ENCODE measurements at places on chromosomes 7 and 10. TPM values are rescaled to one million over a fixed set of nuclear protein-coding genes. Genes with fewer than 3 reads are reported as not detected.

GNAT3 gene
- not detected for total RNA-seq

DNA sequence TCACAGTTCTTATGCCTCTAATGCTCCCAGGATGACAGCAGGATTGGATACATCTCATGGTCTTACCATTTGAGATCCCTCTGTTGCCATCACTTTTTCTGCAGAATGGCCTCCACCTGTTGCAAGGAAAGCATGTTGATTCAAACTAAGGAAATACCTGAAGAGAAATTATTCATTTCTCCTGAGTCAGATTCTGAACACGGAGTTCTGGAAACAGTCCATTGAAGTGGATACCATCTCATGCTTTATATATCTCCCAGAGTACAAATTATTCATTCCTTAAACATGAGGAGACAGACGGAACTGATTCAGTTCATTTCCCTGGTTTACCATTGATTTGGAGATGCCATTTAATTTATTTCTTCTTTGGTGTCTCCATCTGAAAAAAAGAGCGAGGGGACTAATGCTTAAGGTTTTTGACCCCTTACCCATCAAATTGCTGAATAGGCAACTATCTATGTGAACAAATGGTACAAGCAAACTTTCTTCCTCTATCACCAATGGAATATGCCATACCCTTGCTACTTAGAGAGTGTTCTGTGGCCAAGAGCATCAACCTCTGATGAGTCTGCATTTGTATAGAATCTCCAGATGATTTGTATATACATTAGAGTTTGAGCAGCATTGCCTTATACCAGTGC is 305.0 kb upstream of the LRGUK start:
- H3K36me3 ChIP-seq, result peaks cover 4% of the 10 kb centered on the region
- no peaks in the 10 kb centered on the region for H3K27me3 ChIP-seq
- H3K4me1 ChIP-seq, result no peaks in the 10 kb centered on the region
- no peak overlapping the region for H3K27ac ChIP-seq
- no peak overlapping the region for H3K4me3 ChIP-seq

LIPJ gene
- total RNA-seq, result not detected

DNA sequence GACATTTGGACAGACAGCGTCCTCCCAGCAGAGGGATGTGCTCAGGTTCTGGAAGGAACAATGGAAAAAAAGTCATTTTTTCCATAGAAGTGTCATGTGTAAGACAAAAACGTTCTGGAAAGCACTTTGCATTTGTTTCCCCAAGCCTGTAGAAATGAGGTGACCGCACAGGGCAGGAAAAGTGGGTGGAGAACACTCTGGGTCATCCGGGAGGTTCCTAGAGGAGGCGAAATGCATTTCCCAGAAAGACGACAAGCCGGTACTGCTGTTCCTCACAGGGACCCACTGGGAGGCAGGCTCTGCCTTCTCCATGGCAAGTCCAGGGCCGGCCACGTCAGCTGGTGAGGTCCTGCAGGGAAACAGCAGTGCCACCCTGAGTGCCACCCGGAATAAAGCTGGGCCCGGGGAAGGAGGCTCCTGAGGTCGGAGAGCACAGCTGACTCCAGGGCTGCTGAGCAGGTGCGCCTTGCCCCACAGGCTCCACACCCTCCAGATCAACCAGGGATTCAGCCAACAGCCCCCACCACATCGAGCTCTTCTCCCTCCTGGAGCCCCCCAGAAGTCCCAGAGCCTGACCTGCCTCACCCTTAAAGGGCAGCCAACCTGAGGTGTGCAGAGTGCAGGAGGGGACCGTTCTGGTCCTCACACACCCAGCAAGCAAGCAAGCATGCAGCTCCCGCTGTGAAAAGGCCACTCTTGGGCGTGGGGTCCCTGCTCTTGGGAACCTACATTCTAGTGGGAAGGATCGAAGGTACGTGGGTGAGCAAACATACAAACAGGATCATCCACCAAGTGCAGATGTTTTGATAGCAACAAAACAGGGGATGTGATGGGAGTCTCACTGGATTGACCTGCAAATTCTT is 28.8 kb upstream of the INPP5A start:
- no peak overlapping the region for H3K4me3 ChIP-seq
- no peaks in the 10 kb centered on the region for H3K36me3 ChIP-seq
- H3K4me1 ChIP-seq, result peaks cover 5% of the 10 kb centered on the region
- peak; percentile 88 for DNase-seq
- H3K27ac ChIP-seq, result peak overlapping the region; percentile 25

DNA sequence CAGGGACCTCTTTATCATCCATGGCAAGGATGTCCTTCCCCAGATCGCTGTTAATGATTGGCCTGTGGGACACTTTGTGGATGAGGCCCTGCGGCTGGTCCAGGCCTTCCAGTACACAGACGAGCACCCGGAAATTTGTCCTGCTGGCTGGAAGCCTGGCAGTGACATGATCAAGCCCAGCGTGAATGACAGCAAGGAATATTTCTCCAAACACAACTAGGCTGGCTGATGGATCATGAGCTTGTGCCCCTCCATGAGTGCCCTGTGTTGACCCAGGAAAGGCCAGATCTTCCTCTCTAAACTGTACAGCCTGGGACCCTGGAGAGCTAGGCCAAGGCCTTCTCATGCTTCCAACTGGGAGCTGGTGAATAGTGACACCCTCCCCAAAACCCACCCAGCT is 124.1 kb downstream of the CUL2 start:
- H3K27me3 ChIP-seq, result no peaks in the 10 kb centered on the region
- H3K27ac ChIP-seq, result no peak overlapping the region
- DNase-seq, result no peak

- H3K27me3 ChIP-seq, result no peaks in the 10 kb centered on the region
- H3K27ac ChIP-seq, result no peak overlapping the region
- no peaks in the 10 kb centered on the region for H3K4me1 ChIP-seq
- DNase-seq, result no peak
- no peak overlapping the region for H3K4me3 ChIP-seq
Observed at GRCh38 chr7:81187753-81188152, 268.9 kb upstream of the SEMA3C start.

DNA sequence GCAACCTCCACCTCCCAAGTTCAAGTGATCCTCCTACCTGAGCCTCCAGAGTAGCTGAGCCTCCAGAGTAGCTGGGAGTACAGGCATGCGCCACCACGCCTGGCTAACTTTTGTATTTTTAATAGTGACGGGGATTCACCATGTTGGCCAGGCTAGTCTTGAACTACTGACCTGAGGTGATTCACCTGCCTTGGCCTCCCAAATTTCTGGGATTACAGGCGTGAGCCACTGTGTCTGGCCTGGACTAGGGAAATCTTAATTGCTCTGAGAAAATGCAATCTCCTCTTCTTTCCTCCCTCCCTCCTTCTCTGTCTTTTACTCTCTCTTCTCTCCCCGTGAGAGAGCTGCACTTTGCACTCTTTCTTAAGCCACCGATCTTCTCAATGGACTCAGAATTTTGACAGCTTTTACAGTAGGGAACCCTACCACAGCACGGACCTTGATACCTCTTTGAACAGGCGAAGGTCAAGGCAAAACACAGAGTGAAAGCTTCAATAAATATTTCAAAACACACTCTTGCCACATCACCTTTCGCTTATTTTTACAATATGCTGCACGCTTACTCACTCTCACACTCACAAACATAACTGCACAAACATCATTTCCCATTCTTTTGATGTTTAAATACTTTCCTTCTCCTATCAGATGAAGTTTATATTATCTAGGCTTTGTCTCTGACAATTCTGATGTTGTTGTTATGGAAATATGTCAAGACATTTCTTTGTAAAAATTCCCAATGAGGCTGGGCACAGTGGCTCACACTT is 173.4 kb upstream of the NRP1 start:
- no peak for DNase-seq
- no peaks in the 10 kb centered on the region for H3K27me3 ChIP-seq
- H3K4me1 ChIP-seq, result no peaks in the 10 kb centered on the region
- no peaks in the 10 kb centered on the region for H3K36me3 ChIP-seq
- H3K4me3 ChIP-seq, result no peak overlapping the region

GRCh38 chr7:151429560-151430331 is 10.2 kb downstream of the CRYGN start:
- H3K4me3 ChIP-seq, result no peak overlapping the region
- no peaks in the 10 kb centered on the region for H3K27me3 ChIP-seq
- peaks cover 17% of the 10 kb centered on the region for H3K4me1 ChIP-seq
- DNase-seq, result no peak

DNA sequence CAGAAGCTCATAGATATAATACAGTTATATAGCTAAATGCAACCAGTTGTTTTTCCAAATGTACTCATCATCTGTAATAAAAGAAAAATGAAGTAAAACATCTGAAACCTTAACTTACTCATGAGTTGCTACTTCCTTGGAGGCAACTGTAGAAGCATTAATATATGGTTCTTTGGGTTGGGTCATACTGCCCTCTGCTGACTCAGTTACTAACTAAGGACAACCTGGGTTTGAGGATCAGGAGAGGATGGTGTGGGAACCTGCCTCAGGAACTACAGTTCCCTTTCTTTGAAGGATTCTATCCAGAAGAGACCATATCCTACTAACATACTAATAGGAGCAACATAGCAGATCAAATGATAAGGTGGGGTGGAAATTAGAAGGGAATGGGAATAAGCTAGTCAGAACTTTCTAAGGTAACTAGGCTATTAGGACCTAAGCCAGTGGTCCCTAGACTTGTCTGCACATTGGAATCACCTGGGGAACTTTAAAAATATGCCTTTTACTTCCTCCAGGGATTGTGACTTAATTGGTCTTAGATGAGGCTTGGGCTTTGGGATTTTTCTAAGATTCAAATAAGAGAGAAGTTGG is 20.7 kb downstream of the COX15 start:
- DNase-seq, result no peak
- H3K36me3 ChIP-seq, result peaks cover 18% of the 10 kb centered on the region
- no peaks in the 10 kb centered on the region for H3K27me3 ChIP-seq
- no peak overlapping the region for H3K4me3 ChIP-seq
- no peak overlapping the region for H3K27ac ChIP-seq

SP8 gene
- not detected for total RNA-seq

DNA sequence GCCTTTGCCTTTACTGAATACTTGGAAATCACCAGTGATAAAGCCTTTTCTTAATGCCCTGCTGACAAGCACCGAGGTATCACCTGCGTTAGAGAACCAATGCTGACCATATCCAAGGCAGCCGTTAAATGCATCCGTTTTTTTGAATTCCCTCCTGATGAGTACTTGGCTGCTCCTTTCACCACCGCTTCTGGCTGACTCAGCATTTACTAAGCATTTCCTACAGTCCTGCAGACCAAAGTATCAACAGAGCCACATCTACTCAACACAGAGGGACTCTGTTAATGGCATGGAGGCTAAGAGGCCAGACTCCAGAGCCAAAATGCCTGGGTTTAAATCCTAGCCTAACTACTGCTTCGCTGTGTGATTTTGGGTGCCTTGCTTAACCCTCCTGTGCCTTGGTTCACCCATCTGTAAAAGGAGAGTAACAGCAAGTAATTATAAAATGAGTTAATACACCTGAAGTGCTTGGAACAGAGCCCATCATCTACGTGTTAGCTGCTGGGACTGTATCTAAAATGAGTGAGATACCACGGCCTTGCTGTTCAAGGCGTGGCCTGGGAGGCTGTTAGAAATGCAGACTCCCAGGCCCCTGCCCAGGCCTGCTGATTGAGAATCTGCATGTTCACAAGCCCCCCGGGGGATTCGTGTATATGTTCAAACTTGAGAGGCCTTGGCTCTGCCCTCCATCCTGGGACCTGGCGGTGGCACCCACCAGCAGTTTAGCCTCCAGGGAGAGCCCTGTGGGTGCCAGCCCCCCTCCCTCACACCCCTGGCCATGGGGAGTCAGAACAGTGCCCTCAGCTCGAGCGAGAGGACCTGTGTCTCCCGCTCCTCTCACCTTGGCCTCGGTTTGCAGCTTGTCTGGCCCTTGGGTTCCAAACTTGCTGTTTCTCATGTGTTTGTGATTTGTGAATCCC is 30.8 kb upstream of the EFCAB10 start:
- H3K36me3 ChIP-seq, result peaks cover 31% of the 10 kb centered on the region
- no peak overlapping the region for H3K27ac ChIP-seq
- no peaks in the 10 kb centered on the region for H3K27me3 ChIP-seq
- H3K4me1 ChIP-seq, result no peaks in the 10 kb centered on the region

AFAP1L2 gene
- 30.4 TPM for total RNA-seq

TTYH3 gene
- total RNA-seq, result 70.5 TPM

DNA sequence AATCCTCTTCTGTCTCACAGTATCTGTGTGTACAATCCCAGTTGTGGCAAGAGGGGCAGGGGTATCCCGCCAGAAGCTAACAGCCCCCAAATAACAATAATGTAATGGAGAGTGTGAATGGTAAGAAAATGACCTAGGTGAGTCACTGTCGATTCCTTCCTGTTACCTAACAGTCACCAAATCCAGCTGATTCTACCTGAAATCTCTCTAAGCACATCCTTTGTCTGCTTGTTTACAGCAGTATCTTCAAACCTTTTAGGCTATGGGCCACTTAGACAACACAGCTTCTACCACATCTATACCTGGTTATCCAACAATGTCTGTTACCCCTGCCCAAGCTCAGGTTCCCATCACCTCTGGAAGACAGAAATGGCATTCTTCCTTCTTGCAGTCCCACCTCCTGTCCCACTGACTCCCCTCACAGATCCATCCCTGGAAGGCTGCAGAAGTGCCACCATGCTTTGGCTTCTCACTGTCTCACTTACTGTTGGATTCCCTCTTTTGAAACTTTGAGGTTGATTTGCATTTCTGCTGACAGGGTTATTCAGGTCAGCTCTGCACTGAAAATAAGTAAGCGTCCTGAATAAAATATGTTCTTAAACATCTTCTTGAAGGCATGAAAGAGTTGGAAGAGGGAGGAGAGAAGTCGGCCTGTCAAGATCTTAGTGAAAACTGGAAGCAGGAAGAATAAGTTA is 13.1 kb downstream of the PIP4K2A start:
- H3K27ac ChIP-seq, result no peak overlapping the region
- H3K36me3 ChIP-seq, result no peaks in the 10 kb centered on the region
- H3K4me1 ChIP-seq, result no peaks in the 10 kb centered on the region
- no peak for DNase-seq
- H3K27me3 ChIP-seq, result no peaks in the 10 kb centered on the region

GRCh38 chr7:16817536-16817935 is 12.7 kb upstream of the AGR2 start:
- H3K4me3 ChIP-seq, result no peak overlapping the region
- peaks cover 3% of the 10 kb centered on the region for H3K4me1 ChIP-seq
- DNase-seq, result no peak
- no peaks in the 10 kb centered on the region for H3K27me3 ChIP-seq

GRCh38 chr7:103809229-103809994 is 180.0 kb downstream of the RELN start:
- no peak for DNase-seq
- H3K4me1 ChIP-seq, result no peaks in the 10 kb centered on the region
- H3K27ac ChIP-seq, result no peak overlapping the region
- no peaks in the 10 kb centered on the region for H3K36me3 ChIP-seq
- H3K27me3 ChIP-seq, result no peaks in the 10 kb centered on the region

DNA sequence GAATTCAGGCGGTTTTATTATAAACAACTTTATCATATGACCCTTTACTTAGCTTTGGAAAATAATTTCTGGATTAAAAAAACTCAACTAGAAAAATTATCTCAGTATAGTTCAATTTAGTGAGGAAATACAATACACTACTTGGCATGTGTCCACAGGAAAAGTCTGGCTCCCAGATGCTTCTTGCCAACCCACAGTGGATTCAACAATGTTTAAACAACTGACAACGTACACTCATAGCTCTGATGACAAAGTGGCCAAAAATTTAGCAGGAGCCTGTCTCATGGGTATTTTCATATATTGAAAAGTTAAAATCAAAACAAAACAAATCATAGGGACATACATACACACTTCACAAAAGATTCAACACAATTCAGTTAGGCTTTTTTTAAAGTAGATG is 158.8 kb downstream of the SKAP2 start:
- H3K27ac ChIP-seq, result no peak overlapping the region
- peaks cover 9% of the 10 kb centered on the region for H3K4me1 ChIP-seq
- DNase-seq, result no peak
- no peaks in the 10 kb centered on the region for H3K36me3 ChIP-seq
- no peaks in the 10 kb centered on the region for H3K27me3 ChIP-seq

SLC16A12 gene
- total RNA-seq, result not detected
